Islet precursor cell (in vitro differentiated cells): ENCODE measurements at places on chromosomes 16 and 17.

DNA sequence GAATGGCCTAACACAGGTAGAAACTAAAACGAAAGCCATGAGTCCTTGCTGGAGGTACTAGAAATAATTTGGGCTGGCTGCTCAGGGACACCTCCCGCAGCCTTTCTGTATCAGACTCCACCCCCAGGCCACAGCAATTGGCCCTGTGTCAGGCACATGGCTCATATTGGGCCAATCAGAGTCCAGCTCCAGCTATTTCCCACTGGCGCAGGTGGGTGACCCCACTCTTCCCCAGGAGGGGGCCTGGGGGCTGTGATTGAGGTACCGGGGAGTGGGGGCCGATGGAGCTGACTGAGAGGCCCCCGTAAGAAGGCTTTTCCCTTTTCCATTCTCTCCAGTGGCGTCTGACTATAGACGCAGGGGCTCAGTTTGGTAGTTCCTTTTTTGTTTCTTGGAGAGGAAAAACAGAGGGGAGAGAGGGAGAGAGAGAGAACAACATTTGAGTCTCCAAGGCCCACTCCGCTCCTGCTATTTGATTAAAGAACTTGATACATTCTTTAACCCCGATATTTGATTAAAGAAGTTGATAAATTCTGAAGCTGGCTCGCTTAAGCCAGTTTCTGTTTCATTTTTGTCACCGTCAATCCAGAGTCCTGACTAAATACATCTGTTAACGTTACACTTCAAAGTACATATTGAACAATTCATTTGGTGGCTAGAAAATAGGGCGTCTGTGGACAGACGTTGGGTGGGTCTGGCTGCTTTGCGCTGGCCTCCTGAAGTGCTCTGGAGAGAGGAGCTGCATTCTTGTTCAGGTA lies 26.3 kb downstream of the FOXL1 start:
- DNase-seq = no peak

DNA sequence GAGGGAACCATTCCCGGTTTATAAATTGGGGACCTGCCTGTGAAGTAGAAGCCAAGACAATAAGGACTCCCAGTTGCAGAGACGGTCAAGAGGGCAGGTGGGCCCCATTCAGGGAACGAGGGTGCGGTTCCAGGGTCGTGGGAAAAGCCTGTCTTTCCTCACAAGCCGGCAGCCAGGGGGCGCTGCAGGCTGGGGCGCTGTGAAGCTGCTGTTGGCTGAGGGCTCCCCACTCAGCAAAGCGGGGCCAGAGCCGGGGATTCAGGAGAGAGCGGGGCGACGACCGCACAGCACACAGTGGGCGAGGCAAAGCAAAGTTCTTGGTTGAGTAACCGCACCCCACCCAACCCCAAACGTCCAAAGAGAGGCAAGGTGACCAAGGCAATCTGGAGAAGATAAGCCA lies 24.9 kb downstream of the CDRT15 start:
- DNase-seq = no peak

DNA sequence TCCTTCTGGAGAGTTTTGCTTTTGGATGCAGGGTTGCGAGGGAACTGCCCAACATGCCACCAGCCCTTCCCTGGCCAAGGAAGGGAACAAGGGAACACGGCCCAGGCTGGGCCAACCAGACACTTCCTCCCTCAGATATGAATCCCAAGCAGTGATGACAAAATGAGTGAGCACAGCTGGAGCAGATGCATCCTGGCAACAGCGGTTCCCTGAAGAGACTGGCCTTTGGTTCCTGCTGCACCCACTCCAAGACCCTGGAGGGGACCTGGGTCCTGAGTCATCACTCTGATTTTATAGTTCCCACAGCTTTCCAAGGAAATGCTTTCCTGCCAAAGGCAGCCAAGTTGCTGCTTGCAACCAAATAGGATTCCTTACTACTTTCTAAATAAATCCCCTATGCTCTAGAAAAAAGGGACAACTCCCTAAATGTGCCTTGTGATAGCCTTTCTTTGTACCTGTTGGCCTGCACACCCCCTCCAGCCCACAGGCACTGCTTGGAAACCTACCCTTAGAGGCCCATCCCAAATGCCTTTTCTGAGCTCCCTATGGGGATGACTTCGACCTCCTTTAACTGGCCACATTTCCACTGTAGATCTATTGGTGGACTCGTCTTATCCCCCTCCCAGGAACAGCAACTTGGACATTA lies 5.3 kb downstream of the ST3GAL2 start:
- peak; percentile 72 for DNase-seq

- DNase-seq = no peak
Observed at GRCh38 chr16:87108941-87109340, 208.3 kb downstream of the C16orf95 start.

DNA sequence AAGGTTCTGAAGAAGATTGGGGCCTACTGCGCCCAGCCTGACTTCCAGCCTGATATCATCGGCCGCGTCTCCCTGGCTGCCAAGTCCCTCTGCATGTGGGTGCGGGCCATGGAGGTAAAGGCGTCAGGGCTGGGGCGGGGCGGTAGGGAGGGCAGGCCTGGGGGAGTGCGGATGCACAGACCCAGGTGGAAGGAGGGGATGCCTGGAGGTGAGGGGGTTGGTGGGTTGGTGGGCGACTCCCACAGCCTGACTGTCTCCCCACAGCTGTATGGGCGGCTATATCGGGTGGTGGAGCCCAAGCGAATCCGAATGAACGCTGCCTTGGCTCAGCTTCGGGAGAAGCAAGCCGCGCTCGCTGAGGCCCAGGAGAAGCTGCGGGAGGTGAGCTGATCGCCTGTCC lies 26.8 kb upstream of the KDM6B start:
- no peak for DNase-seq

DNA sequence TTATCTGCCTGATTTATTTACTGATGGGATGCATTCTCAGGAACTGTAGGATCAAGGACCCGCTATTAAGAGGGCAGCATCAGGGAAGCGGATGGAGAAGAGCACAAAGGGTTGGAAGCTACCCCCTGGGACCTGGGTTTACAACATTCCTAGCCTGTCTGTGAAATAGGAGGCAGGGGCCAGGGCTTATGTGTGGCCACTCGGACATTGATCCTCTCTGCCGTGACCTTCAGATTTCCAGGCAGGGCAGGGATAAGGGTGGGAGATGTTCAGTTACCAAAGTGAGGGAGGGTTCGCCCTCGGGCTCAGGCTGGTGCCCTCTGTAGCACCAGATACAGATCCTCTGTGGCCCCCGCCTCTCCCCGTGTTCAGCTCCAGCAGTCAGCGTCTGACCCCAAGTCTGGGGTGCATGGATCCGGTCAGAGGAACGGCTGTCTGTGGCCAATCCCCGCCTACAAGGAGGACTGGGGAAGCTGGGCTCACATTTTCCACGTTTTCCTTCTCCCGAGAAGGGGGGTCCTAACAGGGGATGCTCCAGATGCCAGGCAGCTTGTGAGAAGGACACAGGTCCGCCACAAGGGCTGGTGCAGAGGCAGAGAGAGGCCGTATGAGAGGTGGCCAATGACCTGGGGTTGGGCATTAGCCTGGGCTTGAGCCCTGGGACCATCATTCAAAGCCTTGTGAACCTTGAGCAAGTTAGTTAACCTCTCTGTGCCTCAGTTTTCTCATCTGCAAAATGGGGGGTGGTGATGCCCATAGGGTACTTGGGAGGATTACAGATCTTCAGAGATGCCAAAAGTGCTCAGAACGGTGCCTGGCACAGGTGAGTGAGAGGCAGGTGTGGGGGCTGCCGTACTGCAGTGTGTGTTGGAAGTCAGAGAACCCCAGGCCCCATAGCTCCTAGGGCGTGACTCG lies 48.3 kb downstream of the ATP2C2 start:
- no peak for DNase-seq

DNA sequence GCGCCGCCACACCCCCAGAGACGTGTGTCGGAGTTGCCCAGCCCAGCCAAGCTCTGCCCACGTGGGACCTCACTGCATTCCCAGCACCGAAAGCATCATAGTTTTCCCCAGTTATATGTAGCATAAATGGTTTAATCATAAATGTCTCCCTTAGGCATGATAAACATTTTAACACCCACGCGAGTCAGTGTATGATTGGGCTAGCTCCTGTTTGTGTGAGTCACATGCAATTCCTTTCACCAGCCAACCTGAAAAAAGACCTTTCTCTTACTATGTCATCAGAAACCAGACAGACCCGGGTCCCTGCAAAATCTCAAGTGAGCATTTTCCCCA lies 9.2 kb downstream of the TAF1C start:
- DNase-seq = no peak

DNA sequence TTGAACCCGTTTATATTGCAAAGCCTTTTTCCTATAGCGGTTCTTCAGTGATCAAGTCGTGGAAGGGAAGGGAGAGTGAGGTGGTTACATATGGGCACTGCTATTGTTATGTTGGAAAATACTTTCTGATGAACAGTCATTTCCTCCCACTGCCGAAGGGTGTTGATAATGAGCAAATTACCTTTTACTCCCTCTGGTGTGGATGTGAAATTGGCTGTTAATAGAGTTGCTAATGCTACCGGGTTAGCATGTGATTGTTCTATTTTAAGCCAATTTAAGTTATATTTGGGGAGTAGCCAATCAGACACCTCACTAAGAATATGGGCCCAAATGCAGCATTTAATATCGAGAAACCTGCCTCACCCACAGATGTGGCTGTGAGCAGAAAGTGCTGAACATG lies 15.6 kb upstream of the PMFBP1 start:
- DNase-seq = no peak

- no peak for DNase-seq
Observed at GRCh38 chr17:8953156-8953885, 12.2 kb downstream of the PIK3R5 start.

DNA sequence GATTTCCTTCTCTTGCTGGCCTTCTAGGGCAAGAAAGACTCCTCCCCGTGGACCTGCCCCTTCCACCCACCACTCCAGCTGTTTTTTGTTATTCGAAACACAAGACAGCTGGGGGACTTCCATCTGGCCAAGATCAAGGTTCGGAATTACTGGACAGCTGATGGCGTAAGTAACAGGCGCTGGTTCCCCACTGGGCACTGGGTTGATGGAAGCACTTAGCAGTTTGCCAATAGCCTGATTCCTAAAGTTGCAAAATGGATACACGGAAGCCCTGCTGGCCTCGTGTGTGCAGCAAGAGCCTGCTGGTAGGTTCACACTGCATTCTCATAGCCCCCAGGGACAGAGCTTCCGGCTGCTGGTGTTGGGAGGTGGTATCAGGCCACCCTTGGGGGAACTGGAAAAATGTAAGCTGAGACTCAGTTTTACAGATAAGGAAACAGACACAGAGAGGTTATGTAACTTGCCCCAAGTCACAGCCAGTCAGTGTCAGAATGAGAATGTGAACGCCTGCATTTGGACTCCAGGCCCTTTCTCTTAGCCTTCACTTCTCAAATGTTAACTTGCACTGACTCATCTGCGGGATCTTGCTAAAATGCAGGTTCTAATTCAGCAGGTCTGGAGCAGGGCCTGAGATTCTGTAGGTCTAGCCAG lies 171.7 kb downstream of the KATNIP start:
- peak; percentile 78 for DNase-seq

DNA sequence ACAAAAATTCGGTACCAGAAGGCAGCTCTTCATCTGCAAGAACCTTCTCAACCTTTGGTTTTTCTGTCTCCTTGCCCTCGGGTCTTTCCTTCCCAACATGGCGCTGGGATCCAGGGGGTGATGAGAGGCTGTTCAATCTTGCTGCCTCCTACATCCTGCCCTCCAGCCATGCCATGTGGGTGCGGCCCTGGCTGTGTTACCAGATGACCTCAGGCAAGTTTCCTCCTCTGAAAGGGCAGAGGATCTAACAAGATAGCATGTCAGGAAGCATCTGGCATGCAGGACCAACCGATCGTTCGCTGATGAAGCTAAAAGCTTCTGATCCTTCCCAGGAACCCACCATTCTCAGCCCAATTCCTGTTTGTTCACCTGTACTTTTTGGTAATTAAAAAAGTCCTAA lies 36.8 kb upstream of the BCAR1 start:
- DNase-seq = no peak

DNA sequence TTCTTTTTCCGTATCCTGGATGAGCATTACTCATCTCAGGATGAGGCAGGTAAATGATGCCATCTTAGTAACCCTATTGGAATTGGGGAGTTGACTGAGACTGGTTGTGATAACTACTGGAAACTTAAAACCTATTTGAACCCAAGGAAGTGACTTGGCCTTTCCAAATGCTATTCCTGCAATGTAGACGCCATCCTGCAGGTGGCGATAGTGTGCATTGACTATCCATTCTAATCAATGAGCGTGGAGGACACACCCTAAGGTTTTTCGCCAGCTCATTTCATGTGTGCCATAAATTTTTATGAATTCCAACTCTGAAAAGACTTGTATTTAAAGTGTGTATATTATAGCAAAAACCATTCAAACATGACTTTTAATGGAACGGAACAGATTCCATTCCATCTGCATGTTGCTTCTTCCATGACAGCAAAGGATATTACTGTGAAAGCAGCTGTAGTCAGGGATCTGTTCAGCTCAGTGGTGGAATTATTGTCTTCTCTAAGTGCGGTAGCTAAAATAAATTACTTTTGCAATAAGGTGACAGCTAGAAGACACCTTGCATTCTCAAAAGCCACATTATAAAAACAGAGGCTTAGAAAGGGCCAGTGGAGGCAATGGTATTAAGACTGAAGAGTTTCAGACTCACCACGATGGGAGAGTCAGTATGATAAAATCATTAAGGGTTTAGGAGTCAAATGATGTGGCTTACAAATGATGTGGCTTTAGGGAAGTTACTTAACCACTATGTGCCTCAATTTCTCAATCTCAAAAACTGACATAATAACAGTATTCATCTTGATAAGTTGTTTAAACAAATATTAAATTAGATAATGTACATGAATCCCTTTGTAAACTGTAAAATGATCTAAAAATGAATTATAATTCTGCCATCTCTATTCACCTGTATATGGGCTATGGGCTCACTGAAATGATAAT lies 55.5 kb downstream of the SYT17 start:
- DNase-seq = peak; percentile 69

- no peak for DNase-seq
Observed at GRCh38 chr16:24347556-24347955, 91.4 kb downstream of the CACNG3 start.

DNA sequence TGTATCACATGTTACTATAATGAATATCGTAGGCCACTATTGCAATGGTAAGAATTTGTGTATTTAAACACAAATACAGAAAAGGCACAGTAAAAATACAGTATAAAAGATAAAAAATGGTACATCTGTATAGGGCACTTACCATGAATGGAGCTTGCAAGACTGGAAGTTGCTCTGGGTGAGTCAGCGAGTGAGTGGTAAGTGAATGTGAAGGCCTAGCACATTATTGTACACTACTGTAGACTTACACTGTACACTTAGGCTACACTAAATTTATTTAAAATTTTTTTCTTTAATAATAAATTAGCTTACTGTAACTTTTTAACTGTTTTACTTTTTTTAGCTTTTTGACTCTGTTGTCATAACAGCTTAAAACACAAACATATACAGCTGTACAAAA lies 42.5 kb downstream of the AKAP10 start:
- DNase-seq = no peak

- DNase-seq = peak; percentile 91
Observed at GRCh38 chr17:82121660-82122629, 23.9 kb upstream of the FASN start.

GRCh38 chr17:5035315-5035714 lies at the start of gene SLC52A1:
SLC52A1 (minus strand) TSS chr17:5035426; CDS start chr17:5034606, 820 bp downstream.
- DNase-seq = peak; percentile 65

GRCh38 chr17:76867578-76868175 lies 527 bp upstream of the MGAT5B start:
- peak; percentile 93 for DNase-seq
